ENCODE measurements at places on chromosomes 6 and 20. TPM values are rescaled to one million over a fixed set of nuclear protein-coding genes. Genes with fewer than 3 reads are reported as not detected.

The SLC22A7 gene
- total RNA-seq, result 0.20 TPM

DNA sequence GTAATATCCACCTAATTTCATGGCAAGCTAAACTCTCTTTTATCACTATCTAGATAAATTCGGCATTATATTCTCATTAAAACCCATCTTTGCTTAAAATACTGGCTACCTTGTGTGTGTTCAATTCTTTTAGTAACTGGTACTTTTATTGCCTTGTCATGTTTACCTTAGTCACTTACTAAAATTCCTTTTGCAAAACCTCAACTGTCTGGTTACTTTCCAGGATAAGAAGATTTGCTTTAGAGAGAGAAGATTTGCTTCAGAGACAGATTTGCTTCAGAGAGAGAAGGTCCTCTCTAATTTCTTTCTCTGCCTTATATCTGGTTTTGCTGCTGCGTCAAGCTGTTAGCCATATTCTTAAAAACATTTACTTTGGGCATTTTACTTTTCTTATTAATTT lies 151.5 kb upstream of the MLIP start:
- no peak for DNase-seq

GRCh38 chr6:14502551-14502950 lies 385.0 kb downstream of the CD83 start:
- DNase-seq, result no peak

DNA sequence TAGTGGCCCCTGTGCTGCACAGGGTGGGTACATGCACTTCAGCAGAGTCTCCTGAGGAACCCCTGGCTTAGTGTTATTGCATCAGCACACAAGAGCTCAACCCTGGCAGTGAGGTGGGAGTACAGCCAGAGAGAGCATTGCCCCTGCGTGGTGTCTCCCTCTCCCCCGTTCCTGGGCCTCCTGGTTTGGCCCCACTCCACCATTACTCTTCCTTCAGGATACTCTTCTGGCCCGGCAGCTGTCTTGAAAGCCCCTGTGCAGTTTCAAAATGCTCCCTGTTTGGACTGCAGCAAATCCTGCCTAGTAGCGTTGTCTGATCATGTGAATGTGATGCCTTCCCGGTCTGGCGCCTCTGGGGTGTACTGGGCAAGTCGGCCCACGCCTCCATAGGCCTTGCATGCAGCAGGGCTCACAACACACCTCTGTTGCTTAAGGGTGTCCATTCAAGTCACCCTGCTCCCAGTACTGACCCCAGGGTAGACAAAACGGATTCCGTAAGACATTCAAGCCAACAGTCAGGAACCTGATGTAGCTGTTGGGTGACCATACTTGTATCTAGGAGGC lies 32.1 kb downstream of the TXNDC5 start:
- DNase-seq, result no peak

- no peak for DNase-seq
Observed at GRCh38 chr6:111890988-111891387, 17.7 kb upstream of the FYN start.

The FOXP4 gene
- 3.5 TPM for total RNA-seq

- no peak for DNase-seq
Observed at GRCh38 chr6:26252077-26252472, 112.9 kb upstream of the BTN3A2 start.

DNA sequence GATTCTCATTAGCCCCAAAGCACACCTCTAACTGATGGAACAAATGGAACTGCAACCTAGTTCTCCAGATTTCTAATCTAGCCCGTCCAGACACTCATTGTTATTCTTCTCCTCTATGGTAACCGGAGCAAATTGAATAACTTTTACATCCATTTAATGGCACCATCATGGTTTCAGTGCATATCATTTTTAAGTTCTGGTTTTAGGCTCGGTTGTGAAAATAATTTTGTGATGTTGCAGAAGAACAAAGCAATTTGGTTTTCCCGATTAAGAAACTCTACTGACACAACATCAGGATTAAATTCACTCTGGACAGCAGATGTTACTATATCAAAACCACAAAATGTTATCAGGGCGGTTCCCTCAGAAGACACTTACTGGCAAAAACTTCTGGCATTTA lies 42.5 kb upstream of the HBS1L start:
- no peak for DNase-seq

Measured in spinal cord (tissue), 10 donors.